ENCODE measurements at places on chromosomes 3 and 15. TPM values are rescaled to one million over a fixed set of nuclear protein-coding genes. Genes with fewer than 3 reads are reported as not detected.
A peak's percentile ranks its signal among the peaks of the same experiment; 100 is the strongest.

ZNF774 gene
- total RNA-seq, result 9.6 TPM

COL6A5 gene
- not detected for total RNA-seq

ABCF3 gene
- 46.1 TPM for total RNA-seq

ACOX2 gene
- total RNA-seq, result 5.9 TPM

COLQ gene
- total RNA-seq, result 5.3 TPM

GOLGA8H gene
- total RNA-seq, result 2.3 TPM

DNA sequence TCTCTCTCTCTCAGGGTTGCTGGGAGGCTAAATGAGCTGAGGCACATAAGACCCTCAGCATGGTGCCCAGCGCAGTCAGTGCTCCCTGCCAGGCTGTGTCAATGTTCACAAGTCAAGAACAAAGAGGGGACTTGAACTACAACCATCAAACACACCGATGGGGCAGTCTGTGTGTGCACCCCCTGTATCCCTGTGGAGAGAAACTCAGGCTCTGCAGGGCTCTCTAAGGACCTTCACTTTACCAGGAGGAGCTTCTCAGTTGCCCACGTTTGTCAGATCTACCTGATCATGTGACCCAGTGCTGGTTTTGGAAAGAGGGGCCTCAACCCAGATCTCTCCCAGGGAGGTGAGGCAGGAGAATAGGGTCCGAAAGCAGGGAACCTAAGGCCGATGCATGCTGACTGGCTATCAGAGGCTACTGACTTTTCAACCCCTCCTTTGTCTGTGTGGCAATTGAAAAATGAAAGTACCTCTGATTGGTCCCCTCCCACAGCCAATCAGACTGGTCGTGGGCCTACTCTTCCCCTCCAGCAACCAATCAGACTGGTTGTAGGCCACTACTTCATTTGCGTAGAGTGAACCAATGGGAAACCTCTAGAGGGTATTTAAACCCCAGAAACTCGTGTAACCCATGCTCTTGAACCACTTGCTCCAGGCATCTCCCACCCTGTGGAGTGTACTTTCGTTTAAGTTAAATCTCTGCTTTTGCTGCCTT is 34.0 kb downstream of the RHCG start:
- H3K4me1 ChIP-seq, result peaks cover 67% of the 10 kb centered on the region
- H3K27ac ChIP-seq, result peak overlapping the region; percentile 88
- peak; percentile 93 for DNase-seq

DNA sequence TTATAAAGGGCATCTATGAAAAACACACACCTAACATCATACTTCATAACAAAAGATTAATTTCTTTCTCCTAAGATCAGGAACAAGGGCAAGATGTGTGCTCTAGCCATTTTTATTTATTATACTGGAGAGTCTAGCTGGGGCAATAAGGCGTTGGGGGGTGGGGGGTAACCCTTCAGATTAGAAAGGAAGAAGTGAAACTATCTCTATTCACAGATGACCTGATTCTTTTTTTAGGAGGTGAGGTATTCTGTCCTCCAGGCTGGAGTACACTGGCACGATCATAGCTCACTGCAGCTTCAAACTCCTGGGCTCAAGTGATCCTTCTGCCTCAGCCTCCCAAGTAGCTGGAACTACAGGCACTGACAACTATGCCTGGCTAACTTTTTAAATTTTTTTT is 89.5 kb upstream of the MANF start:
- H3K4me3 ChIP-seq, result no peak overlapping the region
- H3K27ac ChIP-seq, result no peak overlapping the region
- H3K4me1 ChIP-seq, result no peaks in the 10 kb centered on the region
- no peaks in the 10 kb centered on the region for H3K27me3 ChIP-seq
- DNase-seq, result no peak
- H3K36me3 ChIP-seq, result no peaks in the 10 kb centered on the region

GRCh38 chr15:93683651-93684050 is 547.7 kb upstream of the MCTP2 start:
- no peaks in the 10 kb centered on the region for H3K4me1 ChIP-seq
- no peak overlapping the region for H3K27ac ChIP-seq
- DNase-seq, result no peak

GRCh38 chr3:52319921-52320595 is 3.9 kb downstream of the DNAH1 start:
- H3K27ac ChIP-seq, result no peak overlapping the region
- H3K4me1 ChIP-seq, result peaks cover 5% of the 10 kb centered on the region
- H3K27me3 ChIP-seq, result no peaks in the 10 kb centered on the region
- DNase-seq, result no peak
- no peak overlapping the region for H3K4me3 ChIP-seq

DNA sequence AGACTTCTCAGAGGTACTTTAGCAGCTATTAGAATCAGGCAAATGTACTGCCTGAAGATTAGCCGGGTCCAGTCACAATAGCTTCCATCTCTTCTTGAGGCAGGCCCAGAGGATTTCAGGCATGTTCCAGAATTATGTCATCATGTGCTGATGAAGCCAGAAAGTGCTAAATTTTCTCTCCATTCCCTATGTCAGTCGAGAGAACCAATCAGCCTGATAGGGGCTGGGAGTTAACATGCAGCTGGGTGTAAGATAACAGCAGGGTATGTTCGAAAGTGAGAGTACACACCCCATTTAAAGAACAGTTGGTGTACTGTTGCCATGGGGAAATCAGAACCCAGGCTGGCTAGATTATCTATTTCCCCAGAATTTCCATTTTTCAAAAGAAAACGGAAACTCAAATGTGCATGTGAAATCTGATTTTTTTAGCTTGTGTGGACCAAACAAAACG is 48.7 kb downstream of the MYH15 start:
- H3K4me1 ChIP-seq, result no peaks in the 10 kb centered on the region
- H3K4me3 ChIP-seq, result no peak overlapping the region
- DNase-seq, result no peak
- no peaks in the 10 kb centered on the region for H3K27me3 ChIP-seq

- no peaks in the 10 kb centered on the region for H3K36me3 ChIP-seq
- H3K4me3 ChIP-seq, result no peak overlapping the region
- H3K4me1 ChIP-seq, result peaks cover 6% of the 10 kb centered on the region
- DNase-seq, result peak; percentile 4
- H3K27me3 ChIP-seq, result no peaks in the 10 kb centered on the region
- no peak overlapping the region for H3K27ac ChIP-seq
Measured at GRCh38 chr3:151976211-151977050, 103.0 kb downstream of the SUCNR1 start.
